ENCODE measurements at places on chromosomes 5 and 9.

DNA sequence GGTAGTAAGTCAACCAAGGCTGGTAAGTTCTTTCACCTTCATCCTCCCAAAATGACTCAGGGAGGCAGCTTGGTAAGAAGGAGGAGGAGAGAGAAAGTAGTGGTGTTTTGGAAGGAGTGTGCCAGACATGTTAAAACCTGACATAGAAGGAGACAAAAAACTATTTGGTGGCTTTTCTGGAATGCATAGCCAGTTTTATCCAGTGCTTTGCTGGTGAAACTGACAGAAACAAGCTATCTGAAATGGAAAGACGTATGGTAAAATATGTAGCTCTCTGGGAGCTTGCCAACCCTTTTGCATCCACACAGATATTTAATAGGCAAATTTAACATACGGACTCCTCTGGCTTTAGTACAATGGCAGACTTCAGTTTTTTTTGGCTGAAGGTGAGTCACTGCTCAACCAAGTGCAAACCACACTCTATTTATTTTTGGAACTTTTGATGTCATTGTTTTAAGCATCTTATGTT lies 45.4 kb downstream of the RAB14 start:
- DNase-seq = no peak

GRCh38 chr5:139171779-139172404 lies 26.3 kb downstream of the SIL1 start:
- no peak for DNase-seq

DNA sequence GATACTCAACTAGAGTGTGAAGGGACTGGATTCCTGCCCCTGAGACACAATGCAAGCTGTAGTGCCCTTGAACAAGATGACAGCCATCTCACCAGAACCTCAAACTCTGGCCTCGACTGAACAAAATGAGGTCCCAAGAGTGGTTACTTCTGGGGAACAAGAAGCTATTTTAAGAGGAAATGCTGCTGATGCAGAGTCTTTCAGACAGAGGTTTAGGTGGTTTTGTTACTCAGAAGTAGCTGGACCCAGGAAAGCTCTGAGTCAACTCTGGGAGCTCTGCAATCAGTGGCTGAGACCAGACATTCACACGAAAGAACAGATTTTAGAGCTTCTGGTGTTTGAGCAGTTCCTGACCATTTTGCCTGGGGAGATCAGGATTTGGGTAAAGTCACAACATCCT lies 2.4 kb downstream of the ZNF483 start:
- no peak for DNase-seq

- DNase-seq = no peak
Measured at GRCh38 chr9:137685741-137686420, 67.1 kb downstream of the EHMT1 start.

- DNase-seq = no peak
Measured at GRCh38 chr5:178576591-178577351, 13.4 kb downstream of the COL23A1 start.

DNA sequence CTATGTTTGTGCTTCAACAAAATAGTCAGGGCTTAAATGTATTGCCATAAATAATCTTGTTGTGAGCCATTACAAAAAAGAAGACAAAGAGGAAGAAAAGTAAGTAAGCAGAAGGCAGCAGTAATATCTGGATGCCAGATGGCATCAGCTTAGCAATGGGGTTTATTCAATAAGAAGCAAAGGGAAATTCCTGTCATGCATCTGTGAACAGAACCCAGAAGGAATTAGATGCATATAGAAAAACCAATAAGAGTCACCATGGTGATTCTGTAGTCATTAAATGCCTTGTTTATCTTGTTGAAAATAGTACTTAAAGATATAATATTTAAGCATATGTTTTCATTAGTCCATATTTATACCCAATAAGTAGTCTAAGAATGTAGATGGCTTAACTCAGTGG lies 216.0 kb downstream of the ADAMTSL1 start:
- no peak for DNase-seq

DNA sequence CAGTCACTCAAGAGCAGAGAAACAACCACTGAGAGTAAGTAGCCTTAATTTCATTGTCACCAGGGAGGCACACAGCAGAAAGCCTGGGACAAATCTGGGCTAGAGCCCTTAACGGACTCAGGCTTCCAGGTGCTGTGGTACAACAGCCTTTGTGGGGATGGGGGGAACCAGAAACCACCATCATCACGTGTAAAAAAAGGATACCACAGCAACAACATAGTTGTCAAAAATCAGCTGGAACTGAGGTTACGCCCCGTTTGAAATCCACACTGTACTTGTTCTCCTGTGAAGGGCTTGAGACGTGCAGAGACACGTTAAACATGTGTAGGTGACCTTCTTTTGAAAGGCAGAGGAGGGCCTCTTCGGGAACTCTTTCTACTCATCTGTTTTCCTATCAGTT lies 16.6 kb upstream of the PLPP1 start:
- no peak for DNase-seq

DNA sequence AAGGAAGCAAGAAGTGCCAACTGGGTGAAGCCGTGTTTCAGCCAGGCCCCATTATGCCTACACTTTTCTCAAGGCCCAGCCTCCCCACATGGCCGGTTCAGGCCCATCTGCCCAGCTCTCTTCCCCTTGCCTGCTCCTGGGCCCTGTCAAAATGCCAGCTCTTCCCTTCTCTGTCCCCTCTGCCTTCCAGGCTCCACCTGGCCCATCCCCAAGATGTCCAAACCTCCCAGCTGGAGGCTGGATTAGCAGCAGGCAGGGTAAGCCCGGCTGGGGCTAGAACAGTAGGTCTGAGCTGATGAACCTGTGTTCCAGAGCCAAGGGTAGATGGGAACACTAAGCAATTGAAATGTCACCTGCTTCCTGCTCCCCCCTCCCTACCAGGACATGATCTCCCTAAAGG lies 64.1 kb upstream of the HSPA9 start:
- DNase-seq = no peak

GRCh38 chr5:134555223-134555889 lies 29.9 kb downstream of the JADE2 start:
- DNase-seq = no peak

DNA sequence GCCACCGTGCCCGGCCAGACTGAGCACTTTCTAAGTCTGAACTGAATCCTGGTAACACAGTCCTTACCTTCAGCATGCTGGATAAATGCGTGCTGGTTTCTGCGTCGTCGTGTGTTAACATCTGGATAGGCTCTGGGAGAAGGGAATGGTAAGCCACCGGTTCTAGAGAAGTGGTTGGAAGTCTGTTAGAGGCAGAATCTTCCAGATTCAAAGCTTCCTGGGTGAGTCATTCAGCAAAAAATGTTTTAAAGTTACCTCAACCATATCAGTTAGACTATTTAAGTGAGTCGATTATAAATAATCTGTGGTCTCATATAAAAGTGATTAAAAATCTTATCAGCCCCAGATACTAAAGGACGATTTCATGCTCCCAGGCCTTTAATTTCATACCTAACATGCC lies 256.5 kb upstream of the NFIL3 start:
- no peak for DNase-seq

DNA sequence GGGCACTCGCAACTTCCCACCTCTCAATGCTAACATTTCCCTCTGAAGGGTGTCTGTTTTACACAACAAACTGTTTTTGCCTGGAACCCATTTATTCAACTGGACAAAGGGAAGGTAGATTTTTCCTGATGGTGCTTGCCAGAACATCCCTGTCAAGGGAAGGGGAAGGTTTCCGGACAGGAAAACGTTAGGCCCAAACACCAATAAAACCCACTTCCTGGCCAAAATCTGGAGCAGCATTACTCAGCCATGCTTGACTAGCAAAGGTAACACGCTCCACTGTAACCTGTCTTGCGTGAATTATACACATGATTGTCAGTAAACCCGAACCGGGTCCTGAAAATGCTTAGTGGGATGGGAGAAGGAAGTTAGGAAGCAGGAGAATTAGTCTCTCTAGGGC lies 90.2 kb downstream of the SAXO1 start:
- DNase-seq = no peak

DNA sequence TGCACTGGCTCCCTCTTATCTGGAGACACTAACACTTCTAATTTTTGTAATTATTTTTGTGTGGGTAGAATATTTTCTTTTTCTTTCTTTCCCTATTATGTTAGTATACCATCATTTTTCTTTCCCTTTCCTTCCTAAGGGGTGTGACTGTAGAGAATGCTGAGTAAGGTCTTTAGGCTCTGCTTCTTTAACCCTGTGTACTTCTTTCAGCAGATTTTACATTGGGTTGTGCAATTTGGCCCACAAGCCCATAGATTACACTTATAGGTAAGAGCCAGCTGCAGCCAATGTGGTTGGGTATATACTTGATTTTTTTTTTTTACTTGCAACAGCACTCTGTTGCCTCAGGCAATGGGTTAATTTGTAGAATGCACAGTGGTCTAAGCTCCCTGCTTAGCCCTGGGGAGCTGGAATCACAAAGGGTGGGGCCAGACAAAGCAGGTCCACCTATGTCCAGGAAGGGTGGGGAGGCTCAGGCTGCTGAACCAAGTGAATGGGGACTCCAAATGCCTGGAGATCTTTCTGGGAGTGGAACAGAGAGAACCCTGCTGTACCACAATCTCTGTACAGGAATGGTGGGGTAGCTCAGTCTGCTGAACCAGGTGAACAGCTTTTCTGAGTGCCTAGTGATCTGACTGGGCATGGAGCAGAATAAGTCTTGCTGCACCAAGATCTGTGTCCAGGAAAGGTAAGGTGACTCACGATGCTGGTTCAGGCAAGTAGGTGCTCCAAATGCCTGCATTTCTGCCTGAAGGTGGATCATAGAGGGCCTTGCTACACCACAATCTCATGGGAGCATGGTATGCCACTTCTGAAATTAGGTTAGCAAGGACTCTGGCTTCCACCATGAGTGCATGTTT lies 64.9 kb downstream of the SLC25A46 start:
- no peak for DNase-seq

- no peak for DNase-seq
Measured at GRCh38 chr5:25295067-25295466, 650.3 kb upstream of the CDH10 start.

- DNase-seq = no peak
Measured at GRCh38 chr5:16870878-16871277, 65.2 kb downstream of the MYO10 start.

DNA sequence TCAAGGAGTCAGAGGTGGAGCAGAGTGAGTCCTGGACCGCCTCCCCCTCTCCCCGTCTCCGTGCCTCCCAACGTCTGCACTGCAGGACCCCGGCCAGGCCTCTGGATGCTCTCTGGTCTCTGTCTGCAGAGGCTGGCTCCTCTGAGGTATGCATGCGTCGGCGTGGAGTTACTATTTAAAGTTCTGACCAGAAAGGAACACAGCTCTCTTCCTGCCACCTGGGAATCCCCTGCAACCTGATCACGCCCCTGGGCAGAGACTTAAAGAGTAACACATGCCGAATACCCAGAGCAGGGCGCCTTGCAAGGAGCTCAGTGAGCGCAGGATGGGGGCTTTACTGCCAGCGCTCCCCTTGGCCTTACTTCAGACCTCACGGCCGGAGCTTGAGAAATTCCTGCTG lies 16.0 kb downstream of the ANXA6 start:
- no peak for DNase-seq

- no peak for DNase-seq
Measured at GRCh38 chr9:104247899-104248460, 153.9 kb downstream of the SMC2 start.

DNA sequence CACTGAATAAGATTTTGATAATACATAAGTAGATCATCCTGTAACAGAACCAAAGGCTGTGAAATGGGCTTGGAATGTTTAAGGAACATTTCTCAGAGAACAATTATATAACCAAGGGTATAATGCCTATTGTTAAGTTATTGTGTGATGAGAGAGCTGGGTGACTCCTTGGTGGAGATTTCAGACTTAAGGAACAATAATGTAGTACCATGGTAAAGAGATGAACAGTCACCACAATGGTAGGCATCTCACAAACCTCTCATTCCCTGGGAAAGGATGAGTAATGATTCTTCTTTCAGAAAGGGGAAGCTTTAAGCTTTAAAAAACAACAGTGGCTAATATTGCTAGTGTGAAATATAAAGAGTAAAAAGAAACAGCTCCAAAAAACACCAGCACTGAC lies 147.4 kb downstream of the TRIM36 start:
- DNase-seq = no peak

- no peak for DNase-seq
Measured at GRCh38 chr9:35972093-35972492, 14.1 kb upstream of the OR2S2 start.

DNA sequence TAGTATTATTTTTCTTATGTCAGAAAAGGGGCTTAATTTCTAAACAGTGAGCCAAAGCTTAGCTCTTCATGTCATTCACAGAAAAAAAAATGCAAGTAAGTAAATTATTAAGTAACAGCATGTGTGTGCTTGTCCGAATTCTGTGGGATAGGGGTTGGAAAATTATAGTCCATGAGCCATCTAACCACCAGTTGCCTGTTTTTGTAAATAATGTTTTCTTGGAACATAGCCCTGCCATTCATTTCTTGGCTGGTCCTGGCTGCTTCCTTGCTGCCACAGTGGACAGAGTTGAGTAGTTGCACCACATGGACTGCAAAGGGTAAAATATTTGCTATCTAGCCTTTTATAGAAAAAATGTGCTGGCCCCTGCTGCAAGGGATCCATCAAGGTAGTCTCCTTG lies 513.7 kb upstream of the WWC1 start:
- DNase-seq = no peak

- DNase-seq = no peak
Measured at GRCh38 chr5:32833663-32834062, 122.5 kb downstream of the NPR3 start.

DNA sequence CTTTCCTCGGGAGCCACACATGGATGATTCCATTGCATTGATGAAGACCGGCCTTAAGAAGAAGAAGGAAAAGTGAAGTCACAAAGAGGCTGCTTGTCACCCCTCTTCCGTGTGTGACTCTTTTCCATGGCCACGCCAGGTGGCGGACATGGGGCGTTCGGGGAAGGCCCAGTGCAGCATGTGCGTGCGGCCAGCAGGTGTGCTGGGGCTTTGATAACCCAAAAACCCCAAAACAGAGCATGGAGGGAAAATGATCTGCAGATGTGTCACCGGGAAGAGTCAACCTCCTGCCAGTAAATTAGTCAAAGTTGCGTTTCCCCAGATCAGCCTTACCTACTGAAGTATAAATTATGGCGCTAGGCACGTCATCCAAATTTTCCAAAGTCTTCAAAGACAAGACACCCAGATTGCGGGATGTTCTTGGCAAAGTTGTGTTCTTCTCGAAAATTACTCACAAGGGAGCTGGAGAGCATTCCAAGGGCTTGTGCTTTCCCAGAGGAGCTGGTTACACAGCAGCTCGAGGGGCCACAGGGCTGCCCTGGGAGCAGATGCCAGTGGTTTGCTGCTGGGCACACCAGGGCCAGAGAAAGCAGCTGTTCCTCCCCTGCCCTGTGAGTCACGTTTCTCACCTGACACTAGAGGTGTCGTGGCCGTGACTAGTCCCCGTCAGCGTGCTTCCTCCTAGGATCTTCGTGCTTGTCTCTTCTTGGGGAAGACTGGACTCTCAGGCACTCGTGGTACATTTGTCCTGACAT lies 53.9 kb downstream of the IRX2 start:
- no peak for DNase-seq

GRCh38 chr9:135501261-135502167 lies 1.0 kb downstream of the MRPS2 start:
- DNase-seq = no peak

DNA sequence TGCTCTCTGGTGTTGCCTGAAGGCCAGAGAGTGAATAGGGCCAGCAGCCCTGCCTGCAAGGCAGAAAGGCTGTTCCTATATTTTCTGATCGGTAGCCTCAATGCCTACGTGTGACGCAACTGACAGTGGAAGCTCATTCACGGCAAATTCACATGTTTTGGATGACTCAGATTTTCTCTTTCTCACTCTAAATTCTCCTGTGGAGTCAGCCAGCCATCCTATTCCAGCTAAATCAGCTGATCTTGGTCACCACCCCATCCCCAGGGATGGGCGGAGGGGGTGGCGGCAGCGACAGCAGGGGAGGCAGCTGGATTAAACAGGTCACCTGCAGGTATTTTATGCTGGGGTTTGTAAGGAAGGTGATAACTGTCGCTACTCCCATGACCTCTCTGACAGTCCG lies 52.3 kb downstream of the ZNF510 start:
- DNase-seq = no peak

All from NCI-H1436 (cell line).